Left hindlimb (tissue), 1 donor: ENCODE measurements at places on chromosomes 1 and 21.
A peak's percentile ranks its signal among the peaks of the same experiment; 100 is the strongest.

GRCh38 chr1:56199956-56200355, 379.4 kb downstream of the PLPP3 start:
- DNase-seq = no peak

DNA sequence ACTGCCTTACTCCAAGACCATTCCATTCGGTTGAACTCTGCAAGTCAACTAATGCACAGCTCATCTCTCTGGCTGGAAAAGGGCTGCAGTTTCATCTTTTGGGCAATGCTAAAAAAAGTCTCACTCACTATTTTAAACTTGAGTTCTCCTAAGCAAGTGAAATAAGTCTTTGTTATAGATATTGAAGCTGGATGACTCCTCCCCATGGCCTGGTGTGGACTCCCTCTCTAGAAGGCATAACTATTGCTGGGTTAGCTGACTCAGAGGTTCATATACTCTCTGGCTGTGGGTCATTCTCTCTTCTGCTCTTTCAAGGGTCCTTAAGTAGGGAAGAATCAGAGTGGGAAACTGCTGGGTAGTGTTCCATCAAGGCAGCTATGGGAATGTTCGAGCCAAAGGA, 88.0 kb downstream of the XCL2 start:
- DNase-seq = no peak

DNA sequence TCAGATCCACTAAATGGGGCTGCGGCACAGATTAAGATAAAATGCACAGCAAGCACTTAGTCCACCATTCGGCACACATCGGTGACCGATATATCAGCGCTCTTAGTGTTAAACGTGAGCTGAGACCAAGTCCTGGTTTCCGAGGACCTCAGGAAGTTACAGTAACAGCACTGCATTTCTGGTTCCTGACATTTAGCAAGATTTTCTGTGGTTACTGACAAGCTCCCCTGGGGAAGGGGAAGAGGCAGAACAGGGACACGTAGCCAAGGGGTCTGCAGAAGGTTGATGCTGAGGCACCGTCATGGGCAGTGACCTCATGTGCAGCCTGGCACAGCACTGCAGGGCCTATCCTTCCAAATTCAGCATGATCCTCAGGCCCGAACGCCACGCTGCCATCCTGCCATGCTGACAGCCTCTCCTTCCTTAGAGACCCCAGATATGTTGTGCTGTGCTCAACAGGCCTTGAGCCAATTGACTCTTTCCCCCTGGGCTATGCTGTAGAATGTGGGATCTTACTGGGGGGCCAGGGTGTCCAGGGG, 13.4 kb upstream of the PEF1 start:
- no peak for DNase-seq

- no peak for DNase-seq
Measured at GRCh38 chr1:112093372-112093694, 103.9 kb upstream of the KCND3 start.

DNA sequence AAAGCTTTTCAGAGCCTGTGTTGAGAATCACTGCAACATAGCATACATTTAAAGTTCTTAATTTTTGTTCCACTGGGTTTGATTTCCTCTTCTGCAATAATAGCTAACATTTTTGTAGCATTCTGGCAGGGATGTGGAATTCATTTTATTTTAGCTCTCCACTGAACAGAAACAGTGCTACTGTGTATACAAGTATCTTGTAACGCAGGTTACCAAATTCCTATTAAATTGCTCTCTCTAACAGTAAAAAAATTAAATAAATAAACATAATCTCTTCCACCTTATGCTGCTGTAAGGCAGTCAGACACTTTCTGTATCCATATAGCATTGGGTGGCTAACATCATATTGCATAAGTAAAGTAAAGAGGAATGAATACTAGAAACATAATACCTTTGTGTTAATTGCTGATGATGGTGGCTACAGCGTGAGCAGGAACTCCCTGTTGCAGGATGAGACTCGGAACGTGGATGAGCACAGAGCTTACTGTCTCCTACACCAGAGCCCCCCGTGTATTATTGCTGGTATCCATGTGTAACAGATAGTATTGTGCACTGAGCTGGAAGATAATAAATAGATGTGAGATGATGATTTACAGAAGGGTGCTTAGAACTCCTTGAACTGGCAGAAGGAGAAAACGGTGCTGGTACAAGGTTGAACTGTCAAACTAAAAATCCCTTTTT, 276.9 kb upstream of the SNX7 start:
- no peak for DNase-seq

DNA sequence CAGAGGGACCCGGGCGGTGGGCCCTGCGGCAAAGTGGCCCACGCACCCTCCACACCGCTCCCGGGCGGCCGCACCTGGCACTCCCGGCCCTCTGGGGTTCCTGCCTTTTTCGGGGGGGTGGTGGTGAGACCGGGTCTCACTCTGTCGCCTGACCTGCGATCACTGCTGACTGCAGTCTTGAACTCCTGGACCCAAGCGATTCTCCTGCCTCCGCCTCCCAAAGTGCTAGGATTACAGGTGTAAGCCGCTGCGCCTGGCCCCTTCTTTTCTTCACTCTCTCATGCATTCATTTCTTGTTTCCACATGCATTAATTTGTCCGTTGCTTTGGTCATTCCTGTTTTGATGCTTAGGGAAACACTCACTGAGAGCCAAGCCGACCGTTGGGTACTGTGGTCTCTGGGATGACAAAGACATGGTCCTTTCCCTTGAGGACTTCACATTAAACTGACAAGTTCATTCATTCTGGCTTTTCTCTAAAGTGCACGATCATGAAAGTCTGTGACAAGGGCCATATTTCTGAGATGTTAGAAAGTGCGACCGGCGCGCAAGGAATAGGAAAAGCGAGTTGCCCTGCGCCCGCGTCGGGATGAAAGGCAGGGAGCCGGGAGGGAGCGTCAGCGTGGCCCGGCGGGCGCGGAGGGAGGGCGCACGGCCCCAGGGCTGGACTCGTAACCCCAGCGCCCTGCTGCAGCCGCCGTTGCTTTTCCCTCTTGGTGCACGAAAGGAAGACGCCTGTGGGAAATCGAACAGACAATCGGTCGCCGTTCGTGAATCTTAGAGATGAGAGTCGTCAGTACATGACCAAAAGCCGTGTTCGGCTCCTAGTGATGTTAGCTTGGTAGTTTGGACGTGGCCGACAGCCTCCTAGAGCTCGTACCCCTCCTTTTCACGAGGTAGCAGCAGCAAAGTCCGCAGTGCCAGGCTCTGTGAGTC, 1.0 kb upstream of the MCOLN2 start:
- DNase-seq = peak; percentile 38

- no peak for DNase-seq
Measured at GRCh38 chr1:205792961-205793673, 17.8 kb upstream of the RAB29 start.

DNA sequence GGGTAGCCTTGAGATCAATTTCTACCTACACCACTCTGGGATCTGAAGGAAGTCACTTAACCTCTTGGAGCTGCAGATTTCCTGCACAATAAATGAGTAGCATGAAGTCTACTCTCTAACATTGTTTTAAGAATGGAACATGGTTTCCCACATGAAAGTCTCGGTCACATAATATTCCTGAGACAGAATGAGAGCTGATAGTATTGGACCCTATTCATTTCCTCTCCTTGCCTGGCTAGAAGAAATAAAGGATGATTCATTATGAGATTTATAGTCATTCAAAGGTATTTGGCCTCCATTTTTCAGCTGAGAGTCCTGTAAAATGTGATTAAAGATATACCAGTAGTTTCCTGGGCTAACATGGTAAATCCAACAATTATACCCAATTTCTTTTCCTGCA, 56.7 kb downstream of the ARHGAP29 start:
- DNase-seq = no peak

GRCh38 chr1:172343240-172344160, 77.0 kb upstream of the C1orf105 start:
- DNase-seq = peak; percentile 49

GRCh38 chr1:248918131-248918530, 12.1 kb downstream of the PGBD2 start:
- DNase-seq = no peak

DNA sequence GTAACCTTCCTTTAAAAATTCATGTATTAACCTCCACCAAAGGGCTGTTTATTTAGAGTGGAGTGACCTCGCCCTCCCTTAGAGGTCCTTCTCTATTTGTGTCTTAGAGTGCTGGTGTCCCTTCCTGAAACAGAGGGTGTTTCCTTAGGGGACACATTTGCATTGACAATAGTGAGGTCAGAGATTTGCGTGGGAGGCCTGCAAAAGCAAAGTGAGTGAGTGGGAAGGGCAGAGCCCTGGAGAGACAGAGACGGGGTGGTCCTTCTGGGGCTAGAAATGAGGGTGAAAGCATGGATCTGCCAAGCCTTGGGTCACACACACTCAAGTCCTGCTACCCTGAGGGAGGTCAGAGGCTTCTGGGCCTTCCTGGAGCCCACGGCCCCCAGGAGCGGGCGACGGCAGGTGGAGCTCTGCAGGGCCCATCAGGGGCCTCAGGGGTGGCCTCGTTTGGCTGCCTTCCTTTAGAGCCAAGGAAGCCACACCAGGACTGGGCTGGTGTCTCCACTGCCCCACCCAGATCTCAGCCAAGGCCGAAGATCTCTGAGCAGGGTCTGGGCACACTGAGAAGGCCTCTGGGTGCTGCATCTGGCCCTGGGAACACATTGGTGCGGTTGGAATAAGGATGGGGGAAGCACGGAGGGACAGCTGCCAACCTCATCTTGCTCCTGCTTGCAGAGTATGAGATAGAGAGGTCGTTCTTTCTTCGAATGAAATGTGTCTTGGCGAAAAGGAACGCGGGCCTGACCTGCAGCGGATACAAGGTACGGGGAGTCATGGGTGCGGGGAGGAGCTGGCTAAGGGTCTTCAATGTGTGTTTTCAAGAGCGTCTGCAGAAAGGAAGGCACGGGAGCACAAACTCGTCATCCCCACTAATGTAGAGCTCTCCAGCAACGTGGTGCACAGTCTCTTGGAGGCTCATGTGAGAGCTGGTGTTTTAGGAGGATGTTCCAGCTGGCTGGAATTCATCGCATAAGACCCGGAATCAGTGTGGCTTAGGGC, 23.8 kb downstream of the SIM2 start:
- DNase-seq = no peak

GRCh38 chr1:65150583-65151263, 2.7 kb downstream of the AK4 start:
- no peak for DNase-seq

DNA sequence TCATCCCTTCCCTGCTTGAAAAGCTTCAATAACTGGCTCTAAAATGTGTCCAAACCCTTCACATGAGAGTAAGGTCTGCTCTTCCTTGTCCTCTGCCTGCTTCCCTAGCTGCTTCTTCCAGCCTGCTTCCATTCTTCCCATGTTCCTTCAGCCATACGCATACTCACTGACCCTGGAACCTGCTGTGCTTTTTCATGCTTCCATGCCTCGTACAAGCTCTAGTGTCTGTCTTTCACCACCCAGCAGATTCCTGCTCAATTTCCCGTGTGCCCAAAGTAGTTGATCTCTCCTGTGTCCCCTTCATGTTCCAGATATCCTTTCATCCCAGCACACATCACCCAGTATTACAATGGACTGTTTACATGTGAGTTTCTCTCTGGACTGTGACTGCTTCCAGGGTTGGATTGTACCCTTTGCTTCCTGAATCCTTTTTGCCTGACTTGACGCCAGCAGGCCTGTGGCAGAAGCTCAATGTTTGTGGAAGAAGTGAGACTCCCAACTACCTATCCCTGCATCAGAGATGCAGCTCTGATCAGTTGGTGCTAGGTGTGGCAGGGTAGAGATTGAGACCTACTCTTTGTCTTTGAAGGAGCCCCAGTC, 35.9 kb upstream of the RNF19B start:
- no peak for DNase-seq

DNA sequence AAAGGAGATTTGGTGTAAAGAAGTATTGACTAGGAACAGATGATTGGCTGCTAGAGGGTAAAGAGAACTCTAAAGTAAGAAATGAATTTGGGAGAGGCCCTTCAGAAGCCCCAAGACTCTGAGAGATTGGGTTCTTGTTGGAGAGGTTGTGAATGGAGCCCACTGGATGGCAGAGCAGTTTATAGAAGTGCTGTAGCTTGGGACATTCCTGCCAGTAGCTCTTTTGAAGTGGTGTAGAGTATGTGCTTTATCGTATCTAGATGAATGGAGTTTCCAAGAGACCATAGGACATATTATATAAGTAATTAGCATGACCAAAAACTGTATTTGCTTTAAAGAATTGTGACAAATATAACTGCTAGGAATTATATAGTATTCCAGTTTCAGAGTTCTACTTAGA, 21.3 kb downstream of the USP25 start:
- DNase-seq = no peak

GRCh38 chr1:28144203-28145135, 32.0 kb downstream of the PTAFR start:
- DNase-seq = no peak

GRCh38 chr1:98763488-98764150, 102.1 kb downstream of the SNX7 start:
- DNase-seq = peak; percentile 33

- no peak for DNase-seq
Measured at GRCh38 chr1:153939476-153939875, 7.0 kb downstream of the DENND4B start.

DNA sequence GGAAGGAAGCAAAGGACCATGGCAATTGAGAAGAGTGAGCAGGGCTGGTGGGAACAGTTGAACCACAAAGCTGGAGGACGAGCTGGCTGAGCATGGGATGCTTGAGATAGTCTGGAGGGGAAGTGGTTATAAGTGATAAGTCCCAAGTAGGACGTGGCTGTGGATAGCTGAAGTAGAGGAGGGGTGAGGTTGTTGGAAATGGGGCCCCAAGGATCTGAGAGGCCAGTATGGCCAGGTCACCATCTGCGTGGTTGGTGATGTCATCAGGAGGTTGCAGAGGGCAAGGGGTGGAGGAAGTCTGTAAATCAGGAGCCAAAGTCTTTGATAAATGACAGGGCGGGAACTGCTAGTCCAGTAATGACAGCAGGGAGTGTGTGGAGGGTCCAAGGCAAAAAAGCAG, 11.0 kb upstream of the REN start:
- DNase-seq = no peak

- peak; percentile 33 for DNase-seq
Measured at GRCh38 chr1:85465786-85466134, 801 bp upstream of the DDAH1 start.

GRCh38 chr21:29640080-29640508, 299.7 kb downstream of the GRIK1 start:
- DNase-seq = no peak

GRCh38 chr1:172647987-172648386, 10.9 kb upstream of the FASLG start:
- DNase-seq = no peak

DNA sequence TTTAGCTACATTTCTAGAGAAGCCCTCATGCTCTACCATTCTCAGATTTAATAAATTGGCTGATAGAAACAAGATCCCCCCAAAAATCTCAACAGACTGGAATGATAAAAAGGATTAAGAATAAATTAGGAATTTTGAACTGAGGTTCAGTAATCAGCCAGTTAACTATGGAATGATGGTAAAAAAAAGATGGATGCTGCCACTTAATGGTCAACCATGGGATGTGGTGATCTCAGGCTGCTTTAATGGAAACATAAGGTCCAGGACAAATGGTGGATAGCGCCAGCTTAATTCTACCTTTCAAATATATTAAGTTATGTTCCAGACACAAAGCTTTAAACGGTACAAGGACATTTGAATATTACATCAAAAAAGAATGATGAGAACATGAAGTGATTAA, 49.9 kb downstream of the CCN1 start:
- DNase-seq = no peak
